ENCODE measurements at places on chromosomes 13 and 19.

GRCh38 chr19:40407714-40408597, 5.2 kb downstream of the PRX start:
- DNase-seq = no peak

GRCh38 chr13:97961340-97961739, 7.9 kb downstream of the IPO5 start:
- no peak for DNase-seq

GRCh38 chr13:107764046-107764445, 451.3 kb downstream of the LIG4 start:
- DNase-seq = no peak

- no peak for DNase-seq
These were observed 269.3 kb upstream of the MIR17HG start for GRCh38 chr13:91078093-91078679.

DNA sequence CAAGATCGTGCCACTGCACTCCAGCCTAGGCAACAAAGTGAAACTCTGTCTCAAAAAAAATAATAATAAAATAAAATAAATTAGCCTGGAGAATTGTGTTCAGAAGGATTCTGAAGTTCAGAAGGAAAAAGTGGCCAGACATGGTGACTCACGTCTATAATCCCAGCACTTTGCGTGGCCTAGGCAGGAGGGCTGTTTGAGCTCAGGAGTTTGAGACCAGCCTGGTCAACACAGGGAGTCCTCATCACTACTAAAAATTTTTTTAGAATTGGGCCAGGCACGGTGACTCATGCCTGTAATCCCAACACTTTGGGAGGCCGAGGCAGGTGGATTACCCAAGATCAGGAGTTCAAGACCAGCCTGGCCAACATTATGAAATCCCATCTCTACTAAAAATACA, 6.0 kb downstream of the RDH8 start:
- no peak for DNase-seq

DNA sequence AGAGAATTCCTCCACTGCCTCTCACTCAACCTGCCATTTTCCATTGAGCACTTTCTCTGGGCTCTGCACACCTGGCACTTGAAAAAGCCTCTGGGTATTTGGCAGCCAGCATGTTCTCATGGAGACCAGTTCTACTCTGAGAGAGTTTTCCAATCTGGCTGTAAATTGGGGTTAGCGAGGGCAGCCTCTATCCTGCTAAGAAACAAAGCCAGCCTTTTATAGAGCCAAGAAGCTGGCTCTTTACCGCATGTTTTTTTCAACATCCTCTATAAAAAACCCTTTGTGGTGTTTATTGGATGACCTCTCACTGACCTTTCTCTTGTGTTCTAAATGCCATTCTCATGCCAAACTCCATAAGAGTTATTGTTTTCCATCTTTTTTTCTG, 52.6 kb upstream of the RCBTB2 start:
- DNase-seq = no peak

- DNase-seq = no peak
These were observed 335.8 kb downstream of the SLITRK1 start for GRCh38 chr13:83546476-83546875.

DNA sequence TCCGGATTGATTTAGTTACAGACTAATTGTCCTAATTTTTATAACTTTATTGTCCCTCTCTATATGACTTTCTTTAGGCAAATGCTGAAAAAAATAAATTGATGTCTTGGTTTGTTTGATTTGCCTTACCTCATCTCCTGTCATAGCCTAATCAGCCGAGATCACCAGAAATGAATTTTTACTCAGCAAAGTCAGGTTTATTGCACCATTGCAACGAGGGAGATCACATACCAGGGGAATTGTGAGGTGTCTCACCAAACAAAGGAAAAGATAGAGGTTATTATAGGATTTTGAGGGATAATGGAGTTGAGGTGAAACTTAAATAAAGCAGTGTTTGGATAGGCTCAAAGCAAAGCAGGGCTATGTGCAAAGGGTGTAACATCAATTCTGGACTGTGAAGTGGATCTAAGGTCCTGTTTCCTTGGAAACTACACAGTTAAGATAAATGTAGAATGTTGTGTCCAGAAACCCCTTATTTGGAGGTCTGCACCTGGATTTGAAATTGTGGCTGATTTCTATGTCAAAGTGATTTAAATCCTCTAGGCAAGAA, 372.6 kb downstream of the OXGR1 start:
- DNase-seq = no peak

Measured in glutamatergic neuron (in vitro differentiated cells).